Stimulated activated CD8-positive, alpha-beta memory T cell treated with anti-CD3 and anti-CD28 coated beads, Interleukin-2, amount 100 ng/mL, for 1 hour (primary cell): ENCODE measurements at places on chromosomes 3 and 15.

DNA sequence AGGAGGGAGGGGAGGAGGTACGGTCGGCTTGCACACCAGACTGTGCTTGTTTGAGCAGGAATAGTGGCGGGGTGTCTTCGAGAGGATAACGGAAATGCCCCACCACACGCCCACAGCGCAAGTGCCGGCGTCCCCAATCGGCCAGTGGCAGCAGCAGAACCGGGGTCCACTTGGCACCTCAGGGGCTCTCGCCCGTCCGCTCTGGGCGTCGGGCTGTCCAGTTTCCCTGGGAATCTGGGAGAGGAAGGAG, 53.7 kb downstream of the CCDC54 start:
- DNase-seq = no peak

- no peak for DNase-seq
These were observed 20.0 kb downstream of the PCCB start for GRCh38 chr3:136270179-136270578.

GRCh38 chr3:52196977-52197376, 983 bp upstream of the ALAS1 start:
- no peak for DNase-seq

GRCh38 chr15:37715101-37715500, 219.3 kb upstream of the TMCO5A start:
- DNase-seq = no peak

DNA sequence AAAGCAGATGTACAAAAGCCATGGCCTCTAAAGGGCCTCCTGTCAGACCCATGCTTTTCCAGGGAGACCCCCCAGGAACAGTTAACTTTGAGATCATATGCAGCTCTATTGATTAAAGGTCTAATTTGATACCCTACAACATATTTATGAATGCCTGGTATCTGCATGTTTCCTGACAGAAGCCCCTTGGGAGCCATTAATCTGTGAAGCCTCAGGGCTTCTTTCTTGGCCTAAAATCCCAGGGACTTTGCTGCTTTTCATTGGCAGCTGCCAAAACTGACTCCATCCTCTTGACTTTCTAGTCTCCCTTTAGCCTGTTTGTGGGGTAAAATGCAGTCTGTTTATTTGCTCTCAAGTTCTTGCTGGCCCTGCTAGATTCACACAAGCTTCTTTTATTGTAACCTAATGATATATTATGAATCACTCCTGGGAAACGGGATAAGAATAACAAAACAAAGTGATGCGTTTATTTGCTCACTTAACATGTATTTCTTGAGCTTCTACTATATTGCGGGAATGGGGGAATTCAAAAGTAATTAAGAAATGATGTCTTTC, 257.0 kb downstream of the LSAMP start:
- no peak for DNase-seq

DNA sequence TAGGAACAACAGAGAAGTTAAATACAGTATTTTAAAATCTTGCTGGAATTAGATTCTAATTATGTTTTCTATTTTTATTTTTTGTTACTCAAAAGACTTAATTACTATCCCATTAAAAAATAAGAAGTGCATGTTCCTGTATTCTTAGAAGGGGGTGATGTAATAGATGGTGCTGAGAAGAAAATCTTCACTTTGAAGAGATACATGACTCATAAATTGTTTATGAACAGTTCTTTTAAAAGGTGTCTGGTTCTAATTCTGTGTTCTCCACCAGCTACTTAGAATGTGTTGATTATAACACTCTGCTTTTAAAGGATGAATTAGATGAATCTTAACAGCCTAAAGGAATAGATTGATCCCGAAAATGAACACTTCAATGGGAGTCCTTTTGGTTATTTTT, 8.2 kb downstream of the RCN2 start:
- DNase-seq = no peak

GRCh38 chr3:133468251-133468721, 68.4 kb downstream of the BFSP2 start:
- DNase-seq = no peak

DNA sequence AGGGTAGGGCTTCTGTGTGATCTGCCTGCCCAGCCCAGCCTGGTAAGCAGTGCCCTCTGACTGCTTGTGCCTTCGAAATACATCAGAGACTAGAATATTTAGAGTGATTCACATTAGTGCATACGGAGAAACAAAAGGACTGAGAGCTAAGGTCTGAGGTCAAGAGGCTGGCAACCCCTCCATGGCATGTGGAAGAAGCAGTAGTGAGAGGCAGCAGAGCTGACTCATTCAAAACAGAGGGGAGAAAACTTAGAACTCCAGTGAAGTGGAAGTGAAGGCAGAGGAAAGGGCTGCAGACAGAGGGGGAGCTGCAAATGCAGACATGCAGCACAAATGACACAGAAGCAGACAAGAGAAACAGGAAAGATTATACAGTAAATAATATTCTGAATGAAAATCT, 61.6 kb downstream of the ULK4 start:
- DNase-seq = no peak

DNA sequence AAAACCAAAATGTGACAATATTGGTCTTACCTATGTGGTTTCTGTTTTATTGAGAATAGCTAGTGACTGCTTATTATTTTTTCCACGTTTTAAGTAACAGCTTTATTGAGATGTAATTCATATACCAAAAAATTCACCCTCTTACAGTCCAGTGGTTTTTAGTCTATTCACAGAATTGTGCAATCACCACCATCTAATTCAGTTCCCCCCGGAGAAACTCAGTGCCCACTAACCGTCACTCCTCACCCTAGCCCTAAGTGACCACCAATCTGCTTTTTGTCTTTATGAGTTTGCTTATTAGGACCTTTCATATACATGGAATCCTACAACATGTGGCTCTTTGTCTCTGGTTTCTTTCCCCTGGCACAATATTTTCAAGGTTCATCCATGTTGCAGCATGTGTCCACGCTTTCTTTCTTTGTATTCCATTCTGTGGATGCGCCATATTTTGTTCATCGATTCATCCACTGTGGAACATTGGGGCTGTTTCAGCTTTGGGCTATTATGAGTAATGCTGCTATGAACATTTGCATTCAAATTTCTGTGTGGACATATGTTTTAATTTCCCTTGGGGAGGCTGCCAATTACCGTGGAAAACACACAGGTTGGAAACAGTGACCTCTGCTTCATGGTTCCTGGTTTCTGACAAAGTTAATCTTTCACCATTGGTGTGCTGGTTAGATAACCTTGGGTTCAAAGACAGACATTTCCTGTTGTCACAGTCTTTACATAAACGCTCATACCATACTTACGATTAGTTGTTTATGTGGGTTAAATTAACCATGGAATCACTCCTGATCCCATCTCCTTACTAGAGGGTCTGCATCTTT, 3.2 kb upstream of the BCL2L10 start:
- DNase-seq = no peak

DNA sequence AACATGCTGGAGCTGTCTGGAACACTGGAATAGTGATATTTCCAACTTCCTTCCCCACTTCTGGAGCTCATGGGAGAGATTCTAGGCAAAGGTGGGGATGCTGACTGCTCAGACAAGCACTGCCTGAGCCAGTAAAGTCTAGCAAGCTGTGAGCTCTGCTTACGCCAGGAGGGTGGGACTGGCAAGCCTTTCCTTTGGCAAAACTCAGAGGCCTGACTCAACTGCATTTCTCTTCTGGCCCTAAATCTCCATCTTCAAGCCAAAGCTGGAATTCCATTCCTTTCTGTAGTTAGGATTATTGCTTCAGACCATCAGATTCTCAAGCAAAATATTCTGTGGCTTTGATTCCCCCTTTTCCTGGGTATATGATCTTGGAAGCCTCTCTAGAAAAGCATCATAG, 20.3 kb upstream of the EPB42 start:
- no peak for DNase-seq

GRCh38 chr3:187913617-187914033, 168.4 kb upstream of the BCL6 start:
- no peak for DNase-seq

DNA sequence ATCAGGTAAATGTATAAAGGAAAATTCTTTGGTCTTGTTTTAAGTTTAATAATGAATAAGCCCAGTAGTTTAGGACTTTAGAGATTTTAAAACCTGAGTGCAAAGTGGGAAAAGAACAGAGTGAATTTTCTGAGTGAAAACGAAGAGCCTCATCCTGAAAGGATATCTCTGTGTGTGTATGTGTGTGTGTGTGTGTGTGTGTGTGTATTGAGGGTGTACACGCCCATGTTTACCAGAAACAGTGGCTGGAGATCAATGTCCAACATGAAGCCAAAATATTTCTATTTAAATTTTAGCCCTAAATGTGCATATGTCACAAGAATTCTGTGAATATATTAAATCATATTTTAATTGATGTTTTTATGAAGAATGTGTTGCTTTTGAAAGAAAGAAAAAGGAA, 549.9 kb downstream of the CADM2 start:
- DNase-seq = no peak

- DNase-seq = no peak
These were observed 42.3 kb downstream of the RSRC1 start for GRCh38 chr3:158152186-158152585.

GRCh38 chr3:63232764-63233396, 45.2 kb upstream of the SYNPR start:
- DNase-seq = no peak

DNA sequence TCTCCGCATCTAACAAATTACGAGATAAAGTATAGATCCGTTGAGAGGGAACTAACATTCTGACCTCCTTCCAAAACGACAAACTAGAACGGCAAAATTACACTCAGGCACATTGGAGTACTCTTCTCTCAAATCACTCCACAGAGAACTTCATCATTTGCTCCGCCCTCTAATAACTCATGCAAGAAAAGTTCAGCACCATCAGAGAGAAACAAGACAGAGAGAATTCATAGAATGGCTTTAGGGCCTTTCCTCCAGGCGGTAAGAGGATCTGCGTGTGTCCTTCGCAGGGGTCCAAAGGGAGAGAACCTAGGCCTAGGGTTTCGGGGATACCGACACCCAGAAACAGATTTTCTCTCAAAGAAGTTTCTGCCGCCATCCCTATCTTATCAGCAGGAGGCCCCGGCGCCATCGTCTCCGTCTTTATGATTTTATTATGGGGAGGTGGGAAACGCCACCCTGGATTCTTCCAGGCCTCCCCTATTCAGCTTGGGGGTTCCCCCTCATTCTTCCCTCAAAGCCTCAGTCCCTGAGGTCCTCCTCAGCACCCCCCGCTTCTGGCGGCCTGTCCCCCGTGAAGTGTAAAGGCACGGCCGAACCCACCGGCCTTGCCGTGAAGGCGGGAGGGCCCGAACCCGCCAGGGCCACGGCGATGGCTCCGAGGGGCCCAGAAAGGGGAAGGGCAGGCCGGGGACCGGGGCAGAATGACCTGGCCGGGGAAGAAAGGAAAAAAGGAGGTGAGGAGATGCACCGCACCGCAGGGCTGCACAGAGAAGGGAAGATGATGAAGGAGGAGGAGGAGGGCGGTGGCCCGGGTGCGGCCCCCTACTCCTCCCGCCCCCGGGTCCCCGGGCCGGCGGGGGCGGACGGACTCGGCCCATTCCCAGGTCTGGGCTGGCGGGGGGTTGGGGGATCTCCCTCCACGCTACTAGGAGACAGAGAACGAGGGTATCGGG, 768 bp downstream of the UBXN7 start:
- no peak for DNase-seq

- no peak for DNase-seq
These were observed 417.0 kb upstream of the MEIS2 start for GRCh38 chr15:37517191-37517895.

- DNase-seq = no peak
These were observed 5.0 kb upstream of the PAQR9 start for GRCh38 chr3:142968319-142969025.

DNA sequence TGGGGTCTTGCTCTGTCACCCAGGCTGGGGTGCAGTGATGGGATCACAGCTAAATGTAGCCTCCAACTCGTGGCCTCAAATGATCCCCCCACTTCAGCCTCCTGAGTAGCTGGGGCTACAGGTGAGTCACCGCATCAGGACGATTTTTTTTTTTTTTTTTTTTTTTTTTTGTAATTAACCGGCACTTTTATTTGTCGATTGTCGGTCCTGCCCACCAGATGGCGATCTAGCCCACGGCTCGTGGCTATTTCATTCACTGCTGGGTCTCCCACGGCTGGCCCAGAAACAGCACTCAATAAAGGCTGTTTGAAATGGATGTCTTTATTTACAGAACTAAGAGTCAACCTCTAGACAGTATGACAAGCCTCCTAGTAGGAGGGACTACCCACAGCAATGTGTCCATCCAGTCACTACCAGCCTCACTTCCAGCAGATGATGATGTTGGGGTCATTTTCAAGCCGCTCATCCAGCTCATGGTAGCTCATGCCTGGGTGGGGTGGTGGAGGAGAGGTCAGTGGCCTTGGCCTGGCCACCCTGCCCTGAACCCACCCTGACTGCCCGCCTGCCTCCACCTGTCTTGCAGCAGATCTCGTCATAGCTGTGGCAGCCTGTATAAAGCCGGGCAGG, 1.8 kb upstream of the ZMYND10 start:
- peak; percentile 60 for DNase-seq

GRCh38 chr3:158395421-158395820, 175.6 kb upstream of the MLF1 start:
- DNase-seq = no peak
